Endodermal cell (in vitro differentiated cells): ENCODE measurements at places on chromosomes 2 and 18. TPM values are rescaled to one million over a fixed set of nuclear protein-coding genes. Genes with fewer than 3 reads are reported as not detected.

GRCh38 chr2:222506230-222506935, 82.0 kb downstream of the SGPP2 start:
- DNase-seq, result no peak

GRCh38 chr2:40165509-40165844, 286.4 kb downstream of the SLC8A1 start:
- no peak for DNase-seq

- no peak for DNase-seq
These were observed 32.1 kb upstream of the MAL start for GRCh38 chr2:94993176-94994062.

DNA sequence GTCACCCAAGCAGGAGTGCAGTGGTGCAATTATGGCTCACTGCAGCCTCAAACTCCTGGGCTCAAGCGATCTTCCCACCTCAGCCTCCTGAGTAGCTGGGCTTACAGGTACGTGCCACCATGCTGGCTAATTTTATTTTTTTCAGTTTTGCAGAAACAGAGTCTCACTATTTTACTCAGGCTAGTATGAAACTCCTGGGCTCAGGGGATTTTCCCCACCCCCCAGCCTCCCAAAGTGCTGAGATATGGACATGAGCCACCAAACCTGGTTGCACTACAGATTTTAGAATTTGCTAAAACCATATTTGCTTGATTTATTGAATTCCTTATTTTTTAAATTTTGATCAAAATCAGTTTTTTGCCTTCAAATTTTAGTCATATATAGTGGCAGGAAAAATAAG, 1553.4 kb downstream of the LRP1B start:
- DNase-seq, result no peak

DNA sequence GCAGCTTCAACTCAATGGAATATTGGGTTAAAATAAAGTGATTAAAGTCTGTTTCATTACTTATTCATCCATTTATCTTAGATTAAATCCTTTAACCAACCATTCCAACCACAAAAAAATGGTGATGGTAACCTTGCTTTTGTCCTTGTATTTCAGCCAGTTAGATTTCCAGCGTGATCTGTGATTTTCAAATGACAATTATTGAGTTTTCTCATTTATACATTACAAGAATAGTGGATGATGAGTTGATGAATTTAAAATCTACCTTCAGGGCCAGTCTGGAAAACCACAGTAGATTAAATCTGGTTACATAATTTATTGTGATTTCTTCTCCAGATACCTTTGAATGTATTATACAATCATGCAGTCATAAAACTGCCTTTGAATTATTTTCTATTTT, 29.7 kb upstream of the UNC80 start:
- no peak for DNase-seq

- DNase-seq, result peak; percentile 58
These were observed 86.9 kb upstream of the COPS8 start for GRCh38 chr2:236998758-236999157.

DNA sequence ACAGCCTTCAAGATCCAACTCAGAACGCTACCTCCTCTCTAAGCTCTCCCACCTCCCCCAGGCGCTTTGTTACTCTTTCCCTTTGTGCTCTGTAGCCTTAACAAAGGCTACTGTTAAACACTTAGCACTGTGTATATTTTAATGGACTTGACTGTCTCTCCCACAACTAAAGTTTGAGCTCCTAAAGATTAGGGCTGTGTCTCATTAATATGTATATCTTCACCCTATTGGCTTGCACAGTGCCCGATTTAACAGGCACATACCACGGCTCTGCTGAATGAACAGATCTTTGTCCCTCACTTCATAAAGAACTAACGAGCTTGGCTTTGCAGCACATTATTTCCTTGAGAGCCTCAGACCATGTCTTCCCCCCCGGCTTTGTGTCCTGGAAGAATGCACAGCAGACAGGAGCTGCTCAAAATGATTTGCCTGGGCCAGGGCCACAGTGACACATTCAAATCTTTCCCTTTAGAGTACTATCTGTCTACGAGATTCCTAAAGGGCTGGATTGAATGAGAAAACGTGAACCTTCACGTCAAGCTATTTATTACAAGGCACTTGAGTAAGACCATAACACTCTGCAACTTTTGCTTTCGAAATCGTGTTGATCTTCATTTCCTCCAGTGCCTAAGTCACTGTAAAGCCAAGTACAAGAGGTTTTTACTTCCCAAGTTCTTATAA, 22.1 kb downstream of the ABHD3 start:
- DNase-seq, result no peak

SLC4A3 gene
- 18.7 and 20.2 TPM in 2 replicates for total RNA-seq

PLCL1 gene
- total RNA-seq, result 0.04 and 0.07 TPM in 2 replicates

ETAA1 gene
- total RNA-seq, result 16.0 to 21.3 TPM (median 20.6 TPM) in 3 replicates

CXCR1 gene
- not detected in 2 replicates for total RNA-seq

KIF5C gene
- total RNA-seq, result 40.0 and 41.9 TPM in 2 replicates

LTBP1 gene
- 36.3 and 43.2 TPM in 2 replicates for total RNA-seq

DSC1 gene
- not detected in 3 replicates for total RNA-seq

RGPD5 gene
- 124 to 174 TPM (median 161 TPM) in 3 replicates for total RNA-seq
